ENCODE measurements at places on chromosomes 7 and 10.
A peak's percentile ranks its signal among the peaks of the same experiment; 100 is the strongest.

- DNase-seq, result no peak
These were observed 53.7 kb downstream of the C1GALT1 start for GRCh38 chr7:7236041-7236440.

DNA sequence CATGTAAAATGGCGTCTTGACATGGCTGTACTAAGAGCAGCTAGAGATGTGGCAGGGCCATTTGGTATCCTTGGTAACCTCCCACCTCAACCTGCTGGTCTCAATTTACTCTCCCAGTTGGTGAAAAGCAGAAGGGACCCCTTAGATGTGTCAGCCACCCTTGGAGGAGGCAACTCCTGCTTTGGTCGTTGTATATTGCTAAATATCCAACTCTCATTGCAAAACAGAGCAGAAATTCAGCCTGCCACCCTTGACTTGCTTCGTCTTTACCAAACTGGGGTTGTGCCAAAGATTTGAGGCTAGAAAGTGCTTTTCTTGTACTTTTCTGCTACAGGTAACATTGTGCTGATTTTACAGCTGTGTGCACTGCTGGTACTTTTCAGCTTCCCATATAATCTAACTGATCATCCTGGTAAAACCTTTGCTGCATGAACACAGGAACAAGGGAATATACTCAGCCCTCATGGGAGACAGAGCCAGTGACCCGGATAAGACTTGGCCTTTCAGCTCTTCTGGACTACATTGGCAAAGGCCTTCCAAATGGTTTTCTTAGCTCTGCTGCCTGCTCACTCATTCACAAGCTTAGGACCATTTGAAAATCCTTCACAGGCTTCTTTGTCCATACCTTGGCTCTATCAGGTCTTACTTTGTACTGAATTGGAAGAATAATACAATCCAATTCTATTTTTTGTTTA lies 2.2 kb upstream of the VSTM4 start:
- no peak for DNase-seq

GRCh38 chr7:111558991-111559390 lies 3.3 kb downstream of the IMMP2L start:
- no peak for DNase-seq

GRCh38 chr10:22646388-22646853 lies 68.0 kb downstream of the PIP4K2A start:
- DNase-seq, result no peak

DNA sequence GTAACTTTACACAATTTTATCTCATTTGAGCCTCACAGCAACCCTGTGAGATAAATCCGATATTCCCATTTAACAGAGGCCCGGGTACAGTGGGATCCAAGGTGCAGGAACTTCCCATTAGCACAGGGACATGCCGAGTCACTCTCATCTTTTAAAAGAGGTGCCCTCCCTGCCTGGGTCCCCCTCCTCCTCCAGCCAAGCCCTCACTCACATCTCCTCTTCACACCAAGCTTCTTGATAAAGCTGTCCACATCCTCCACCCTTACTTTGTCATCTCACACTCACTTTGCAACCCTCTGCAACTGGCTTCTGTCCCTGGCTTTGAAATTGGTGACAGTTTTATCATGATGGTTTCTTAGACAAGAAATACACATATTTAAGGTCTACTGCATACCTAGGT lies 144.6 kb upstream of the RHEB start:
- DNase-seq, result no peak

GRCh38 chr7:69422574-69422985 lies 175.7 kb upstream of the AUTS2 start:
- DNase-seq, result peak; percentile 50

GRCh38 chr10:129958629-129959543 lies 5.2 kb downstream of the EBF3 start:
- peak; percentile 52 for DNase-seq

- DNase-seq, result no peak
These were observed 46.5 kb downstream of the COL17A1 start for GRCh38 chr10:104038958-104039752.

DNA sequence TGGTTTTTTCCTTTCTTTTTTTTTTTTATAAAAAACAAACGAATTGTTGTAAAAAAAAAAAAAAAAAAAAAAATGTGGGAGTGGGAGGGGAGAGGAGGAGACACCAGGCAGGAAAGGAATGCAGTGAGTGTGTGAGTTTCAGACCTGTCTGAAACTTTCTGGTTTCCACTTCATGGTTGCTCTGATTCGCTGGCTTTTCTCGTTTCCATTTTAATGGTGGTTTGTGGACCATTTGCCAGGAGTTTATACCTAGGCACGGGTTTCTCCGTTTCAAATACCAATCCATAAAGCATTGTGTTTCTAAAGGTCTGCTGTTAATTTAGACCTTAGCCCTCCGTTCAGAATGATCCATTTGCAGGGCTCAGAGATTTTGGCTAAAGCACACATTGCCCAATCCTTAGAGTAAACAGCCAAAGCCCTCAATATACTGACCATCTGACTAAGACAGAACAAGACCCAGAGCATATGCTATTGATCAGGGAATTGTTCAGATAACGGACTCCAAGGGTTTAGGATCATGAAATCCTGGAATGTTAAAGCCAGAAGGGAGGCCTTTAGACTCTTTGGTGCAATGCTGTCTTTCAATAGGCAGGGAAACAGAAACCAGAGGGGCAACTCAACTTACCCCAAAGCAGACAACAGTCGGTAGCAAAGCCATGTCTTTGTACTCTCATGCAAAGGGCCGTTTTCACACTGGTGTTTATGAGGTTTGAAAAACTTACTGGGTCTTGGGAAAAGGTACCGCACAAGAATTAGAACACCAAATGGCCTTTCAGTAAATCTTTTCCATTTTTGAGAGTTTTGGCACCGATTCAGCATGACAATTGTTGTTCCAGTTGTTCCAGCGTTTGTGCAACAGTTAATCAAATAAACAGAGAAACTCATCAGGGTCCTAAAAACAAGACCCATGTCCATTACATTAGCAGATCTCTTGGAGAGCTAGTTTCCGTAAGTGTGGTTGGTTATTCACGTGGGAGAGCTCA lies 94.3 kb upstream of the AGBL3 start:
- DNase-seq, result no peak

- no peak for DNase-seq
These were observed 22.5 kb downstream of the LRRN3 start for GRCh38 chr7:111113263-111114017.

DNA sequence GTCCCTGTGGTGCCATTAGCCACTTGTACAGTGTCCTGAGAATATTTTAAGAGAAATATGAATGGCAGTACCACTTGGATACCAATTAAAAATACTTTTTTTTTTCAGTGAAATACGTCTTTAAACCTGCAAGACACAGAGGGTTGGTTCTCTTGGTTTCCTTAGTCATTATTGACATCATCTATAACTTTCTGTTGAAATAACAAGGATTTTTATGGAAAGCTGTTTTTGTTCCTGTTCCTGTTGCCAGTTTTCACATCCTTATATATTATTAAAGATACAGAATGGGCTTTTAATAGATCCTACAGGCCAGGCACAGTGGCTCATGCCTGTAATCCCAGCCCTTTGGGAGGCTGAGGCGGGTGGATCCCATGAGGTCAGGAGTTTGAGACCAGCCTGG lies 579.9 kb downstream of the AUTS2 start:
- DNase-seq, result no peak

DNA sequence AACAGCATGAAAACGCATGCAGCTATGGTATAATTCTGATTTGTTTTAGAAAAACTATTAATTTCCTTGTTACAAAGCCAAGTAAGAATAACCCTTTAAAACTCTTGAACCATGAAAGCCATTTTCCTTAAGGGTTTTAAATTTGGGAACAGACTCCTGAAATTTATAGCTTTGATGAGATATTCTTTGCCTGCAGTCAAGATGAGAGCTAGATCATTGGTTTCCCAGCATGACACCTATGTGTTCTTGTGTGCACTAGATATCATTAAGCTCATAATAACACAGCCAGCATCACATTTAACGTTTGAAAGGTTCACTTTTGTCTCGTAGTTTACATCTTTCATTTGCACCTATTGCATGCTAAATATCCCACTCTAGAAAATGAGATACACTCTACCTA lies 202.2 kb downstream of the PHF14 start:
- DNase-seq, result no peak

DNA sequence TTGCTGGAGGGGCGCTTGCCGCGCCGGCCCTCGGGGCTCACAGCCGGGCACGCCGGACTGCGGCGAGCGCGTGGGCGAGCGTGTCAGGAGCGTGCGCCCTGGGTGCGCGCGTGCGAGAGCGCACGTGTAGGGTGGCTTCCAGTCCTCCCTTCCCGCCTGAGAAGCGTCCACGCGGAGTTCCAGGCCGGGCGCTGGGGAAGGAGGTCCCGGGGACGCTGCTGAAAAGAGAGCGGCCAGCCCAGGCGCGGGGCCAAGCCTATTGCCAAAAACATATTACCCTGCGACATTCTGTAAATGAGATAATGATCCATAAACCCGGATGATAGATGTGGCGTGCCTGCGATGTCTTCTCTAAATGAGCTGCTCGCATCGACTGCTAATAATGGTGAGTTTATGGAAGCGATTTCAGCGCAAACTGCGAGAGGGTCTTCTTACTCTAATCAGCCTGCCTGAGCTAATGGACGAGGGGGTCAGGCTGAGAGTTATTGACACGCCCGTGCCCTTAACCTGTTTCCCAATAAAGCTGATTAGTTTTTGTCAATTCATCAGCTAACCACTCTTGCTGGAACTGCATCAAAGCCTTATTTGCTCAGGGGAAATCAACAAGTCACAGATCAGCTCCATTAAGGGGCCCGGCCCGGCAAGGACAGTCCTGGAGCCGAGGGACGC lies 8.0 kb upstream of the MNX1 start:
- DNase-seq, result no peak

- peak; percentile 72 for DNase-seq
These were observed 95.1 kb upstream of the DIP2C start for GRCh38 chr10:784403-785088.

- DNase-seq, result no peak
These were observed 97.9 kb upstream of the IKZF1 start for GRCh38 chr7:50206453-50207250.

DNA sequence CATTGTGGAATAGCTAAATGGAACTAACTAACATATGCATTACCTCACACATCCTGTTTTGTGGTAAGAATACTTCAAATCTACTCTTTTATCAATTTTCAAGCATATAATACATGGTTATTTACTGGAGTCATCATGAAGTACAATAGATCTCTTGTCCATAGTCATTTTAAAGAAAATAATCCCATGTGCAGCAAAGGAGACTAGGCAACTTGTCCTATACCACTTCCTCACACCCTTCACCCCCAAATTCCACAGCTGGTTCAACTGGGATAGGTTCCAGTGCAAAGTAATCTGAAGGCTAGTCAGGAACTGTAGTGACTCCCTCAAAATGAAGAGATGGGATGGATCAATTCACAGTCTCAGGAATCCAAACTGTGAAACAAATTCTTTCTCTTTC lies 176.1 kb downstream of the SGMS1 start:
- DNase-seq, result no peak

DNA sequence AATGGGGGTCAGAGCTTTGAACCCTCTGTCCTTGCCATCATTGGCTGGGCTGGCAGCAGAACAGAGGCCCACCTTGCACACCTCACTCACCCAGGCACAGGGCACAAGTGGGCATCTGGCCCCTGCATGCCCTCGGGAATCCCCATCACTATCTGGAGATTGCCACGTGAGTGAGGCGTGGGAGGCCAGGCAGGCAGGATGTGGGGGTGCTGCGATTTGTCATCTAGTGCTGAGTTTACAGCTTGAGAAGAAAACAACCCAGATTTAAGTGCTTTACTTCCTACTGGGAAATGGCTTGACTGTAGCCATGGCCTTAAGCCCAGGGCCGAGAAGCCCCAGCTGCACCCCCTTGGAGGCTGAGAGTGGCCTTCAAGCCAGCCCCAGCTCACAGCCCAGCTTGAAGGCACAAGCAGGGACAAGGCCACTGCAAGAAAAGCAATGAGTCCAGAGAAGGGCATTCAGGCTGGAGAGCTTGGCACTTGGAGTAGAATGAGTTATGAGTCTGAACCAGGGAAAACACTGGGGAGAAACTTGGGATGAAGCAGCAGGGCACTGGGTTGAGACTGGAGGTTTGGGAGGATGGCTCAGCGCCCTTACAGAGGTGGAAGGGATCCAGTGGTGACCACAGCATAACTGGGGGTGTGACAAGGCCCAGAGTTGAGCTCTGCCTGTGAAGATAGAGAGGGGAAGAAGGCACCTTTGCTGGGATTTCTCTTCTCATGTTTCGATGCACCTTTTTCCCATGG lies 123.0 kb downstream of the CXCL12 start:
- no peak for DNase-seq

- no peak for DNase-seq
These were observed 43.0 kb downstream of the COL13A1 start for GRCh38 chr10:69844698-69845097.

GRCh38 chr7:157136372-157136771 lies 2.4 kb upstream of the UBE3C start:
- no peak for DNase-seq

- DNase-seq, result no peak
These were observed 258.6 kb downstream of the CXCL12 start for GRCh38 chr10:44126291-44126717.

GRCh38 chr10:124484661-124485060 lies 23.0 kb downstream of the LHPP start:
- no peak for DNase-seq
